ENCODE measurements at places on chromosomes 4 and X. TPM values are rescaled to one million over a fixed set of nuclear protein-coding genes. Genes with fewer than 3 reads are reported as not detected.

Gene GC
- total RNA-seq: not detected

Gene ADAM29
- not detected for total RNA-seq

Gene SYNPO2
- total RNA-seq: 264 TPM

Gene EGF
- not detected for total RNA-seq

Gene MRFAP1
- total RNA-seq: 243 TPM

Gene RTL5
- 11.6 TPM for total RNA-seq

Gene CEP44
- 15.3 TPM for total RNA-seq

Gene SPARCL1
- total RNA-seq: 2,315 TPM

Gene PGAM4
- not detected for total RNA-seq

Gene CHRDL1
- total RNA-seq: 16.8 TPM

DNA sequence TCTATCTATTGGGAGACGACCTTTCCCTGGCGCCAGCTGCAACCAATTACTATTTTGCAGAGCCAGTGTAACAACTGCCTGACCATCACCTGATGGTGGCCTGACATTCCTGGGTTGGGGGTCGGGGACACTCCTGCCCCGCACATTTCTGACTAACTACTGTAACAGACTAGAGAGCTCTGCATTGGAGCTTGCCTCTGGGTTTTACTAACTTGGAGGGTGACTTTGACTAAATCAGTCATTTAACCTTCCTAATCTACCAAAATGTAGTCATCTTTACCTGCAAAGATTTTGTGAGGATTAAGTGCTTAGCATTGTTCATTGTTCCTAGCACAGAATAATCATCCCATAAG, 37.5 kb upstream of the ABCG2 start:
- DNase-seq: no peak

- DNase-seq: no peak
These were observed 494.8 kb upstream of the AGA start for GRCh38 chr4:177937041-177937440.

DNA sequence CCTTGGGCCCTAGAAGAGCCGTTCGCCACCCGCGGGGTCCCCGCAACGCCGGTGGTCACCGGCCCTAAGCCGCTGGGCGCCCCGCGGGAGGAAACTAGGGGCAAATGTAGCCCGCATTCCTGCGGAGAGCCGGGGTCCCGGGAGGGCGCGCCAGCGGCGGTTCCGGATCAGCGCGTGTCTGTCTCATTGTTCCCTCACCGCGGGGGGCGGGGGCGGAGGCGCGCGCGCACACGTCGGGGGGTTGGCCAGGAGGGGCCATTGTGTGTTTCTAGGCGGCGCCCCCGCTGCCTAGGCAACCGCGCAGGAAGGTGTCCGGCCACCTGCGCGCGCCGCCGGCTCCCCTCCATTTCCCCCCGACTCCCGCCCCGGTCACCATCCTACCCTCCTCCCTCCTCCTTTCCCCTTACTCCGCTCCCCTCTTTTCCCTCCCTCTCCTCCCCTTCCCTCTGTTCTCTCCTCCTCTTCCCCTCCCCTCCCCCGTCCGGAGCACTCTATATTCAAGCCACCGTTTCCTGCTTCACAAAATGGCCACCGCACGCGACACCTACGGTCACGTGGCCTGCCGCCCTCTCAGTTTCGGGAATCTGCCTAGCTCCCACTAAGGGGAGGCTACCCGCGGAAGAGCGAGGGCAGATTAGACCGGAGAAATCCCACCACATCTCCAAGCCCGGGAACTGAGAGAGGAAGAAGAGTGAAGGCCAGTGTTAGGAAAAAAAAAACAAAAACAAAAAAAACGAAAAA, 789 bp upstream of the DDX3X start:
- peak; percentile 55 for DNase-seq

GRCh38 chr4:17068392-17068791, 169.9 kb upstream of the LDB2 start:
- no peak for DNase-seq

GRCh38 chr4:123327346-123327745, 69.2 kb upstream of the SPRY1 start:
- no peak for DNase-seq

- no peak for DNase-seq
These were observed 9.5 kb upstream of the PDLIM5 start for GRCh38 chr4:94442251-94442650.

GRCh38 chrX:85004255-85004654, 578 bp downstream of the APOOL start:
- DNase-seq: no peak

- DNase-seq: no peak
These were observed 4.6 kb upstream of the ADD1 start for GRCh38 chr4:2839060-2839459.

GRCh38 chr4:68132342-68132741, 2.7 kb upstream of the TMPRSS11F start:
- DNase-seq: no peak

- DNase-seq: no peak
These were observed 74.5 kb downstream of the GEMIN8 start for GRCh38 chrX:13955095-13955647.

- no peak for DNase-seq
These were observed 315.3 kb downstream of the PTTG2 start for GRCh38 chr4:38275331-38276100.

DNA sequence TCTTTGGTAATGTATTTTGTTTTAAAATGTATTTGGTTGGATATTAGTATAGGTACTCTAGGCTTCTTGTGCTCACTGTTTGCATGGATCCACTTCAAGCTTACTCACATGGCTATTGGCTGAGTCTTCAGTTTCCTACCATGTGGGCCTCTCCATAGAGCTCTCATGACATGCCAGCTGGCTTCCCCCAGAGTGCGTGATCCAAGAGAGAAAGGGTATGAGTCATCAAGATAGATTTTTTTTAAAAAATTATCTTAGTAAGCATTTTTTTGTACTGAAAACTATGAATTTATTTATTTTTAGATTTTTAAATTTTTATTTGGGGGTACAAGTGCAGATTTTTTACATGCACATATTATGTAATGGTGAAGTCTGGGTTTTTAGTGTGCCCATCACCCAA, 219.1 kb upstream of the AMOT start:
- DNase-seq: no peak

DNA sequence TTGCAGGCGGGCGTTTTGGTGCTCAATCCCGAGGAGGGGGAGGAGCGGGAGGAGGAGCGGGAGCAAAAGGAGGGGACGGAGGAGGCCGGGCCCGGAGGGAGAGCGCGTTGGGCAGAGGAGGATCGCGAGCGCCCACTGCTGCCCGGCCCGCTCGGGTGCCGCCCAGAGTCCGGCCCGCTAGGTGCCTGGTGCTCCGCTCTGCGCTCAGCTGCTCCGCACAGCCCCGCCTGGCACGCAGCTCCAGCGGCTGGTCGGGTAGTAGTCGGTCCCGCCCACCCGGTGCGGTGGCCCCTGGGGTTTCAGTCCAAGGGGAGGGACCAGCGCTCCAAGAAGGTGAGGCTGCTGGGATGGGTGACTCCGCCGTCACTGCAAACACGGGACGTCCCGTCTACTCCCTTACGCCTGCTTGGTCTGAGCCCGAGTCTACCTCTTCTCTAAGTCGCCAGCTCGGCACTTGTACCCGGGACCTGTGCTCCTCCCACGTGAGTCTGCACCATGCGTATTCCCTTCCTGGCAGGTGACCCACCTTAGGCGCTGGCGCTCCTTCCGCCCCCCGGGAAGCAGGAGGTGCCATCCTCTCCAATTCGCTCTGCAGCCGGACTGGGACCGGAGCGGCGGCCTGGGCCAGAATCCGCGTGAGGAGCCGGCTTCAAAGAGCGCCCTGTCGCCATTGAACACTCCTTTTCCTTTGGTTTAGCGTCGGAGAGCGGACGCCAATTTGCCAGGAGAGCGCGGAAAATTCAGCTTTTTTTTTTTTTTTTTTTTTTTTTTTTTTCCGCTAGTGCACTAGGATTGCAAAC, 405 bp upstream of the HS3ST1 start:
- peak; percentile 40 for DNase-seq

DNA sequence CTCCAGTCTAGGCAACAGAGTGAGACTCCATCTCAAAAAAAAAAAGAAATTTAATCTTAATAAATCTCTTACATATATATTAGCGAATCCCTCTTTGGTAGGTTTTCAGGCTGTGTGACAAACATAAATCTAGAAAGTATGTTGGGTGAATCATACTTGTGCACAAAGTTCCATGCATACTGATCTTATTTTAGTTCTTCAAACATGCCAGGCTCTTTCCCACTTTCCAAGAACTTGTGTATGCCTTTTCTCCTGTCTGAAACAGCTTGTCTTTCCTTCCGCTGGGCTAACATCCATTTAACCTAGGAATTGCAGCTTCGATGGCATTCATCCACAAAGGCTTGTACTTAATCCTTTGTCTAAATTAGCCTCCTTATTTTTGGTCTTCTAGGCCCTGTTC, 156.6 kb upstream of the CASK start:
- no peak for DNase-seq

GRCh38 chrX:63282828-63283227, 68.3 kb downstream of the SPIN4 start:
- DNase-seq: no peak

GRCh38 chr4:151025759-151026158, 10.7 kb upstream of the LRBA start:
- no peak for DNase-seq
